Thymus (tissue), 14 donors: ENCODE measurements at places on chromosomes 4 and X. TPM values are rescaled to one million over a fixed set of nuclear protein-coding genes. Genes with fewer than 3 reads are reported as not detected.

The GLRB gene
- total RNA-seq, result 1.9 TPM

The TMEM187 gene
- 5.9 TPM for total RNA-seq

The NMU gene
- total RNA-seq, result 2.5 TPM

The GPRASP1 gene
- 4.3 TPM for total RNA-seq

The HSFX1 gene
- total RNA-seq, result 0.24 TPM

The LUZP4 gene
- total RNA-seq, result not detected

The DMD gene
- 4.7 TPM for total RNA-seq

The ZNF711 gene
- 21.1 TPM for total RNA-seq

The HGFAC gene
- total RNA-seq, result 0.19 TPM

The WDFY3 gene
- total RNA-seq, result 8.3 TPM

The AR gene
- total RNA-seq, result 6.0 TPM

The SLITRK4 gene
- total RNA-seq, result 0.66 TPM

The EDA2R gene
- total RNA-seq, result 2.2 TPM

The RNF175 gene
- total RNA-seq, result 0.19 TPM

The MAGEB1 gene
- total RNA-seq, result 0.05 TPM

The TMSB15B gene
- 9.1 TPM for total RNA-seq

The FAM47A gene
- not detected for total RNA-seq

The EOLA1 gene
- total RNA-seq, result 18.1 TPM

The KLHL2 gene
- 12.1 TPM for total RNA-seq

The GAGE1 gene
- total RNA-seq, result not detected

The GYPE gene
- 3.1 TPM for total RNA-seq

The LRRC66 gene
- 0.09 TPM for total RNA-seq

The MAP7D3 gene
- total RNA-seq, result 9.2 TPM

The ZNF157 gene
- 0.57 TPM for total RNA-seq

The FAM53A gene
- 1.0 TPM for total RNA-seq

The CT45A10 gene
- total RNA-seq, result not detected

The PRR32 gene
- total RNA-seq, result not detected

The VMA21 gene
- total RNA-seq, result 21.9 TPM

The NOP14 gene
- total RNA-seq, result 18.5 TPM

The RS1 gene
- 0.05 TPM for total RNA-seq

The EVC2 gene
- total RNA-seq, result 1.7 TPM

The SCRG1 gene
- 0.05 TPM for total RNA-seq

The HSFX3 gene
- 0.28 TPM for total RNA-seq

The SLC4A4 gene
- total RNA-seq, result 6.8 TPM

The PTTG2 gene
- total RNA-seq, result 0.09 TPM

The CXCL5 gene
- total RNA-seq, result 0.24 TPM

The S100P gene
- total RNA-seq, result 9.7 TPM

The ZFYVE28 gene
- total RNA-seq, result 2.8 TPM

The CSAG1 gene
- total RNA-seq, result 0.24 TPM

The SMAD1 gene
- total RNA-seq, result 23.5 TPM

The ZC4H2 gene
- 13.2 TPM for total RNA-seq

The CLDN34 gene
- 0.05 TPM for total RNA-seq

The MAGEA9 gene
- not detected for total RNA-seq

The TIGD4 gene
- total RNA-seq, result 0.66 TPM
